Small intestine (tissue), 16 donors: ENCODE measurements at places on chromosomes 13 and 19. TPM values are rescaled to one million over a fixed set of nuclear protein-coding genes. Genes with fewer than 3 reads are reported as not detected.

GRCh38 chr13:59477011-59477410, 686.7 kb downstream of the DIAPH3 start:
- DNase-seq: no peak

GRCh38 chr13:97342136-97342535, 91.8 kb upstream of the RAP2A start:
- no peak for DNase-seq

GRCh38 chr19:32869966-32870573, 503 bp upstream of the SLC7A9 start:
- DNase-seq: peak; percentile 90

DNA sequence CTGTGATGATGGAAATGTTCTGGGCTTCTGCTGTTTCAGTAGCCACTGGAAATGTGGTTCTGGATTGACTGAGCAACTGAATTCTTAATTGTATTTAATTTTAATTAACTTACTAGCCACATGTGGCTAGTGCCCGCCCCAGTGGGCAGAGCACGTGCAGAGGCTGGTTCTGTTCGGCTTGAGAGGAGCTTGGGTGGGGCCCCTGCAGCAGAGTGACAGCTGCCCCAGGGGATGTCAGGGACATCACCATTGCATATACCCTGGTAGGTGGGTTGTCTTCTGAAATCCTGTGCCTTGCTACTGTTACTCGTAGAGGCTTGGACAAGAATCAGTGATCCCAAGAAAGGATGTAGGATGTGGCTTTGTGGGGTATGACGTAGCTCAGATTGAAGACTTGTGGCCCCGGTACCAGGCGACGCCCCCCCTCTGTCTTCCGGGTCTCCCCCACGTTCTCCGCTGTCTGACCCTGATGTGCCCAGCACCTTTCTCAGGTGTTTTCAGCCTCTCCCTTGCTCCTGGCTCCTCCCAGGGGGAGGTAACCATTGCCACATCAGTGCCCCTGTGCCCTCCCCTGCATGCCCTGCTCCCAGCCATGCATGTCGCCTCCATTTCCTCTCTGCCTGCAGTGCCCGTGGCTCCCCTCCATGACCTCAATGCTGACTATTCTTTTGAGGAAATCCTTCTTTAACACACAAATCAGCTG, 102.6 kb upstream of the RNF113B start:
- DNase-seq: no peak

The RAB3A gene
- polyA plus RNA-seq: 0.81 TPM

The CD33 gene
- polyA plus RNA-seq: 5.1 TPM

The NTF4 gene
- polyA plus RNA-seq: 0.34 TPM

The KCNC3 gene
- 0.22 TPM for polyA plus RNA-seq

The PPM1N gene
- polyA plus RNA-seq: 0.65 TPM

The CHST8 gene
- polyA plus RNA-seq: 0.21 TPM
